ENCODE measurements at places on chromosomes 3 and 15.

DNA sequence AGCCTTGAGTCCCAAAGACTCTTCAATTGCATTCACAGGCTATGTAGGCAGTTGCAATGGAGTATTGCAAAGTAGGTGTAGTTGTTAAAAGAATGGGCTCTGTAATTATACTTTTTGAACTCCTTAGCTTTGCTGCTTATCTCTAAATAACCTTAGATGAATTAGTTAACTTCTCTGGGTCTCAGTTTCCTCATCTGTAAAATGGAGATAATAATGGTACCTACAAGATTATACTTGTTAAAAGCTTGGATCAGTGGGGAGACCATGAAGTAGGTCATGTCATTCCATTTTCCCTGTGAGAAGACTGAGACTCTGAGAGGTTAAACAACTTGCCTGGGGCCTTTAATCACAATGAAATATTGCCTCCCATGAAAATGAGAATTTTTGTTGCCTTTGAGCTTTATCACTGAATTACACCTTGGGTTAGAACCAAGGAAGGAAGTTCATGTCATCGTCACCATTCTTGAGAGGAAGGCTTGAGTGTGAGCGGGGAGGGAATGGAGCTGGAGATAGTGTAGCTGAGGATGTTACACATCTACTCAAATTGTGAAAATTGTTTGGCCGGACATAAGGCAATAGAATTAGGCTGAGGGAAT is 38.1 kb downstream of the CTDSPL start:
- no peak for DNase-seq

GRCh38 chr3:58325525-58325992 is 7.1 kb upstream of the PXK start:
- DNase-seq, result no peak

GRCh38 chr15:95470997-95471689 is 859.4 kb upstream of the NR2F2 start:
- no peak for DNase-seq

DNA sequence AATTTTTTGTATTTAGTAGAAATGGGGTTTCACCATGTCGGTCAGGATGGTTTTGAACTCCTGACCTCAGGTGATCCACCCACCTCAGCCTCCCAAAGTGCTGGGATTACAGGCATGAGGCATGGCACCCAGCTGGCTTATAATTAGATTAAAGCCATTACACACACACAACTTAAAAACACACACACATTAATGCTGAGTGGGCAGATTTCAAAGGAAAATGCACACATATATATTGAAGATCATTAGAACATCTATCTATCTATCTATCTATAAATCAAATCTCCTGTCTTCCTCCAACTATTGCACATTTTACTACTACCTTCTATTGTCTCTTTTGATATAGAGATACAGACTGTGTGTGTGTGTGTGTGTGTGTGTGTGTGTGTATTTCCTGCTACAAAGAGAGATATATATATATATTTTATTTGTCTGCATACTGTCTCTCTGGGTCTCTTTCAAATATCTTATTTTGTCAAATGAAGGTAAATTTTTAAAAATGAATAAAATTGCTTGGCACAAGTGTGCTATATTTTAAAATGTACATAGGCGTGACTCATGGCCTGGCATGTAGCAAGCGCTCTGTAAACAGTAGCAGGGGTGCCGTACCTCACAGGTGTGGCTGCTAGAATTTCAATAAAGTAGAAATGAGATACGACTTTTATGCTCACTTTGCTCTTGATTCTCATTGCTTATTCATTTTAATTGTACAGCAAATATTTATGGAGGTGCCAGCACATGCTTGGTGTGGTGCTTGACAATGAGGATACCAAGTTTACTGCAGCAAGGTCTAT is 655.8 kb downstream of the AGBL1 start:
- DNase-seq, result no peak

- no peak for DNase-seq
Observed at GRCh38 chr3:169278092-169278491, 385.4 kb downstream of the MECOM start.

- DNase-seq, result no peak
Observed at GRCh38 chr3:134328147-134328591, 46.1 kb downstream of the AMOTL2 start.

DNA sequence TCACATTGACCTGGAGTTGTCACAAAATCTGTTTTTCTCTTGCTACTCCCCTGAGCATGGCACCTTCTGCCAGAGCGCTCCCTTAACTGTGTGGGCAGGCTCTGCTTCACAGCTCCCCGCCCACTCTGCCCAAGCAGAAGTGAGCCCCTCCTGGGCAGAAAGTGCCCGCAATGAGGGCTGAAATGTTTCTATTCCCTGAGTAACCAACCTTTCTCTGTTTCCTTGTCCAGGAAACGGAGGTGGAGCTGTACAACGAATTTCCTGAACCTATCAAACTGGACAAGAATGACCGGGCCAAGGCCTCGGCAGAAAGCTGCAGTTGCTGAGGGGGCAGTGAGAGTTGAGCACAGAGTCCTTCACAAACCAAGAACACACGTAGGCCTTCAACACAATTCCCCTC is 66.3 kb upstream of the ACAD9 start:
- DNase-seq, result no peak

DNA sequence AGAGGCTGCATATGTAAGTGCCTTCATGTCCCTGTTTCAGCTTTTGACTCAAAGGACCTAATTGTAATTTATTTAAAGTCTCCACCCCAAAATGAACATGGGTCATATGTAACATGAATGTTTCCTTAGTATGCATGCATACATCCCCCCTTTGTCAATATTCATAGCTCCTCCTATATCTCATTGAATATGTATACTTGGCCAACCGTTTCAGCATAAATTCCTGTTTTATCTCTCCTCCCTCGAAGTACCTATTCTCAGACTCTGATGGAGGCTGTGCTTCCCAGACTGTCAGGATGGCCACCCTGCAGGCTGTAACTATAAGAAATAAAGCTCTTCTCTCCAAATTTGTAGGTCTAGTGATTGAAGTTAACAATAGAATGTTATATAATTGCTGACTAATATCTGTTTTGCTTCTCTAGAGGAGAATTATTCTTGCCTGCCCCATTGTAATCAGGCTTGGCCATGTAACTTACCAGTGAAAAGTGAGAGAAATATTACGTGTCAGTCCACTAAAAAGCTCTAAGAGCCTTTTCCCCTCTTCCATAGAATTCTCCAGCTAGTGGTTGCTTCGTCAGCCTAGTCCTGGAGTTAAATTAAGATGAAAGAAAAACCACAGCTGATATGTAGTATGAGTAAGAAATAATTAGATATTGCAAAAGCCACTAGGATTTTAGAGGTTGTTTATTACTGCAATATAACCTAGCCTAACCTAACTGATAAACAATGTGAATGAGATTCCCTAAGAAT is 245.1 kb downstream of the ZNF385D start:
- DNase-seq, result no peak

DNA sequence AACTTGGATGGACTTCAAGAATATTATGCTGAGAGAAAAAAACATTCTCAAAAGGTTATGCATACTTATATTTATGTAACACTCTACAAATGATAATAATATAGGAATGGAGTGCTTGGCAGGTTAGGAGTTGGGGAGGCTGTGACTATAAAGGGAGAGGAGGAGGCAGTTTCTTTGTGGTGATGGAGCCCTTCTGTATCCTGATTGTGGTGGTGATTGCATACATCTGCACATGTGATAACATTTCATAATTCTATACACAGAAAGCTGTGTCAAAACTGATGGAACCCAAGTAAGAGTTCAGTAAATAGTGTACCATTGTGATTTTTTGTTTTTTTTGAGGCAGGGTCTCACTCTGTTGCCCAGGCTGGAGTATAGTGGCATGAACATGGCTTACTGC is 31.7 kb upstream of the FAM3D start:
- DNase-seq, result no peak
